ENCODE measurements at places on chromosomes 2 and 18. TPM values are rescaled to one million over a fixed set of nuclear protein-coding genes. Genes with fewer than 3 reads are reported as not detected.

DNA sequence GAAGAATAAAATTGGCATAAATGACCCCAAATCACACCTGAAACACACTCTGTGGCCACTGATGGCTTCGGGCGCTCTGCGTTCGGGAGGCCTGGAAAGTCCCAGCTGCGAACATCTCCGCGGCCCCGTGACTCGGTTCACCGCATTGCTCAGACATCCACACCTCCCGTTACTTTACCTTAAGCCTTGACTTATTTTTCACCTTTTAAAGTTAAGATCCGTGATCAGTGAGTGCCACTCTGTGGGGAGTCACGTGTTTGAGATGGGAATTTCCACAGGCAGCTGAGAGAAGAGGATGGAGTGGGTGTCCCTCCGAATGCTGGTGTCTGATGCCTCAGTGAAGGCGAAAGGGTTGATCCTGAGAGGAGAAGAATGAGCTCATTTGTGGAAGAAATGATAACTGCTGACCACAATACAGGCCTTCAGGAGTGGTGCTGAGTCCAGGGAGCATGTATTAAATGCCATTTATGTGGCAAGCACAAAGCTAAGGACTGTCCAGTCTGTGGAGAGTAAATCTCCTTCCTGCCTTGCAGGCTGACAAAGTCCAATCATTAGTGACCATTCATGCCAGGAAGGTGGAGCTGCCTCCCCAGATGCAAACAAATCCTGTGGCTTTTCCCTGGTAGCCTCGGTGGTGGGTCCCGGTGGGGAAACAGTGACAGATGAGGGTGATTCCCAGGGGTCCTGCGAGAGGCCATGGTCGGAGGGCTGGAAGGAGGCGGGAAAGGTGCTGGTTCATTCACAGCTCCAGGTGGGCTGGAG lies 168.8 kb downstream of the RTP5 start:
- no peak for DNase-seq
- H3K36me3 ChIP-seq: no peaks in the 10 kb centered on the region

GRCh38 chr2:31318361-31319336 lies 84.7 kb downstream of the EHD3 start:
- H3K27ac ChIP-seq: peak overlapping the region; percentile 29
- no peak overlapping the region for H3K4me3 ChIP-seq
- DNase-seq: no peak
- H3K36me3 ChIP-seq: no peaks in the 10 kb centered on the region

RND3 gene
- 105 TPM for total RNA-seq

NAT8 gene
- not detected for total RNA-seq

- no peaks in the 10 kb centered on the region for H3K4me1 ChIP-seq
- no peaks in the 10 kb centered on the region for H3K36me3 ChIP-seq
- no peak overlapping the region for H3K4me3 ChIP-seq
- H3K27me3 ChIP-seq: no peaks in the 10 kb centered on the region
- peak; percentile 9 for DNase-seq
Measured at GRCh38 chr2:218722876-218723785, 12.5 kb downstream of the TTLL4 start.

FAHD2B gene
- 17.7 TPM for total RNA-seq

DNA sequence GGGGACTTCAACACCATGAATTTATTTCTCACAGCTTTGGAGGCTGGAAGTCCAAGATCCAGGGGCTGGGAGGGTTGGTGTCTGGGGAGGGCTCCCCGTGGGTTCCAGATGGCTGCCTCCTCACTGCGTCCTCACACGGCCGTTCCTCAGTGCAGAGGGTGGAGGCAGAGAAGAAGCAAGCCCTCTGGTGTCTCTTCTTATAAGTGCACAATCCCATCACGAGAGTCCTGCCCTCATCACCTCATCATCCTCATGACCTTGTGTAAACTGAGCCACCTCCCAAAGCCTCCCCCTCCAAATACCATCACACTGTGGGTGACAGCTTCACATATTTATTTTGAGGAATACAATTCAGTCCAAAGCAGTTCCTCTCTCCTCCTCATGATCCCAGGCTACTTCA lies 26.3 kb downstream of the TMEM163 start:
- H3K27me3 ChIP-seq: no peaks in the 10 kb centered on the region
- H3K36me3 ChIP-seq: no peaks in the 10 kb centered on the region
- H3K4me3 ChIP-seq: no peak overlapping the region
- no peak for DNase-seq
